ENCODE measurements at places on chromosomes 4 and X.

DNA sequence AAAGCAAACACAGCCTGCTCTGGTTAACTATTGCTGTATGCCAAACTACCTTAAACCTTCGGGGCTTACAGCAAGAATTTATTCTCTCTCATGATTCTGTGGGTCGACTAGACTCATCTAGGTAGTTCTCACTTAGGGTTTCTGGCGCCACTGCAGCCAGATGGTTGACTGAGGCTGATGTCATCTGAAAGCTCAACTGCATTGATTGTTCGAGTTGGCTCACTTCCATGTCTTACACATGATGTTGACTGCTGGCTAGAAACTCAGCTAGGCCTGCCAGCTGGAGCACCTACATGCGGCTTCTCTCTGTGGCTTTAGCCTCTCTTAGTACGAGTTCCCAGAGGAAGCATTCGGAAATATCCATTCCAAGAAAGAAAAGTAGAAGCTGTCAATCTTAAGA lies 103.2 kb downstream of the SRPX start:
- DNase-seq = no peak

- DNase-seq = no peak
Measured at GRCh38 chrX:49892542-49892941, 13.3 kb downstream of the USP27X start.

DNA sequence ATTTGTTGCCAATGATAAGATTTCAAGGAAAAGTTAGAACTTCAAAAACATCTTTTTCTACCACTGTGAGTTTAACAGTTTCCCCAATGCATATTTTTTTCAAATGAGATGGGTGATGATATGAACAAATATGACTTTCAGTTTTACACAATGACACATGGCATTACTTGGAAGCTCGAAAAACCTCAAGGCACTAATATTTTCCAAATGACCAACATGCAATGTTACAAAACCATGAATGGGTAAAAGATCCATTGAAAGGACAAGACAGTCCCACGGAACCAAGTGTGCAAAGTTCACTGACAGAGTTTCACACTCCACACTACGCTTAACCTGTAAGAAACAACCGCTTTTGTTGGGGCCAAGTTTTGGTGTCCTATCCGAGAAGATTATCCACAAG lies 84.5 kb downstream of the CD99L2 start:
- no peak for DNase-seq

- no peak for DNase-seq
Measured at GRCh38 chrX:38878641-38879340, 77.5 kb downstream of the MID1IP1 start.

- no peak for DNase-seq
Measured at GRCh38 chrX:44972132-44972531, 99.1 kb downstream of the KDM6A start.

GRCh38 chrX:42229533-42229932 lies 306.2 kb upstream of the CASK start:
- no peak for DNase-seq

- no peak for DNase-seq
Measured at GRCh38 chr4:119733431-119733830, 104.8 kb upstream of the PDE5A start.

- DNase-seq = no peak
Measured at GRCh38 chr4:121658125-121658524, 38.7 kb downstream of the ANXA5 start.

GRCh38 chr4:90137555-90137954 lies 10.4 kb downstream of the CCSER1 start:
- DNase-seq = no peak

DNA sequence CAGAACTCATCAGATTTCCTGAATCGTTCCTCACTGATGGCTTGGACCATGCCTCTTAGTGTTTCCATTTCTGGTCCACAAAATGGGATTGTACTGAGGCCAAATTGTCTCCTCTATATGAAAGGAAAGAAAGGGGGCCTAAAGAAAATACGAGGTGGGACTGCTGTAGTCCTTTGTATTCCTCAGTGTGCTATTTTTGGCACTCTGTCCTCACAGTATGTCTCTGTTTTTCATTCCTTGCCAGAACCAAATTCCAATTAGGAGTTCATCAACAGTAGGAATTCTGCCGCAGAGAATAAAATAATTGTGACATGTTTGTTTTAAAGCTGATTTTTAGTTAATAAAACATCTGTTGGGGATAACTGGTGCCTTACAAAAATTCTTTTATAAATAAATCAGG lies 515.7 kb downstream of the SMARCA1 start:
- no peak for DNase-seq

- no peak for DNase-seq
Measured at GRCh38 chr4:62717154-62717553, 1517.0 kb downstream of the ADGRL3 start.

- DNase-seq = no peak
Measured at GRCh38 chrX:109797311-109797975, 64.4 kb upstream of the ACSL4 start.

GRCh38 chr4:8241211-8241779 lies 28.3 kb upstream of the HTRA3 start:
- no peak for DNase-seq

GRCh38 chrX:72143609-72143907 lies 11.8 kb upstream of the RTL5 start:
- DNase-seq = no peak

DNA sequence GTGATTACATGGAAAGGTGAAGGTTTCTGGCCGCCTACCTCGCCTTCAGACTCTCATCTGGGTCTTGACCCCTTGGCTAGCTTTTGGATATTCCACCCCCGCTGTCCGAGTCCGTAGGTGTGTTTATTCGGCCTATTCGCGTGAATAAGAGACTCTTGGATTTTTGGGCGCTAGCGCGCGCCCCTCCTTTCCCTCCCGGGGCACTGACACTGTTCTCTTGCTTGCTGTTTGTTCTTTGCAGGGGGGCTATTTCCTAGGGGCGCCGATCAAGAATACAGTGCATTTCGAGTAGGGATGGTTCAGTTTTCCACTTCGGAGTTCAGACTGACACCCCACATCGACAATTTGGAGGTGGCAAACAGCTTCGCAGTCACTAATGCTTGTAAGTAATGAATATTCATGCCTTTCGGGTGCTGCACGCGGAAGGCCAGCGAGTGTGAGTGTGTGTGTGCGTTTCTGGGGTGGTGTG lies 932 bp downstream of the GRIA2 start:
- DNase-seq = no peak

GRCh38 chrX:25810202-25810601 lies 327.9 kb upstream of the MAGEB18 start:
- DNase-seq = no peak

DNA sequence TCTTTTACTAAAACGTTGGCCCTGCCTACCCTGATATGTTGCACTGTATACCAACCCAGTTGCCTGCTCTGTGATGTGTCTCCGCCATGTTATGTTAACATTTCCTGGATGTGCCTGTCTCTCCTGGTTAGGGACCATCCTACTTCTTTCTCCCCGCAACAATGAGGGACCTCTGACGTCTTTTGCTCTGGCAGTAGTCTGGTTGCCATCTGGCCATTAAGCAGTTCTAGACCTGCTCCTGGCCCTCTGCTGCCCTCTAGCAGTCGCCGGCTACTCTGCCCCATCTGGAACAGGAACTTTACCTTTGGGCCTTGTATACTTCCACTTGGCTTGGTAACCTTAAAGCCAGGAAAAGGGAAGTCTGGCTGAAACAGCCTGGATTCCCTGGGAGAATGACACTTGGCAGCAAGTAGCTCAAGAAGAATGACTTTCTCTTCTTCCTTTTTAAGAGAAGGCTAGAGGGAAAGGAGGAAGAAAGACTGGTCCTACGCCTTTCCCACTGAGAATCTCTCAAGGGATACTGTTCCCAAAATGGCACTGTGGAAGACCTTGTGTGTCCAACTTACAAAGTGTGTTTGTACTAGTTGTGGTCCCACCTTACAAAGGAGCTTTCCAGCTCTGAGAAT lies 63.5 kb downstream of the GPC3 start:
- no peak for DNase-seq

DNA sequence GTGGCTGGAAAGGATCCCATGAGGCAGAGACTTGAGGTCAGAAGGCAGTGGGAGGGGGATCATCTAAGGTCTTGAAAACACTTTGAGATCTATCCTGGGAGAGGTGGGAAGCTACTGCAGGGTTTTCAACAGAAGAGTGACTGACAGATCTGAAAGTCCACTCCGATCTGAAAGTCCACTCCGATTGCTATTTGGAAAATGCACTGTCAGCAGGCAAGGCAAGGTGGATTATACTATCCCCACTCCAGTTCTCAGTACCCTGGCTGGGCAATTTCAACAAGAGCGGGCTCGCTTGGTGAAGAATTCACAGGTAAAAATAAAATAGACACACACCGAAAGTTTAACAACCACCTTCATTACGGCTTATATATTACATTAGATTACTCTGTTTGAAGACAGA lies 42.3 kb upstream of the C1QTNF7 start:
- DNase-seq = no peak

DNA sequence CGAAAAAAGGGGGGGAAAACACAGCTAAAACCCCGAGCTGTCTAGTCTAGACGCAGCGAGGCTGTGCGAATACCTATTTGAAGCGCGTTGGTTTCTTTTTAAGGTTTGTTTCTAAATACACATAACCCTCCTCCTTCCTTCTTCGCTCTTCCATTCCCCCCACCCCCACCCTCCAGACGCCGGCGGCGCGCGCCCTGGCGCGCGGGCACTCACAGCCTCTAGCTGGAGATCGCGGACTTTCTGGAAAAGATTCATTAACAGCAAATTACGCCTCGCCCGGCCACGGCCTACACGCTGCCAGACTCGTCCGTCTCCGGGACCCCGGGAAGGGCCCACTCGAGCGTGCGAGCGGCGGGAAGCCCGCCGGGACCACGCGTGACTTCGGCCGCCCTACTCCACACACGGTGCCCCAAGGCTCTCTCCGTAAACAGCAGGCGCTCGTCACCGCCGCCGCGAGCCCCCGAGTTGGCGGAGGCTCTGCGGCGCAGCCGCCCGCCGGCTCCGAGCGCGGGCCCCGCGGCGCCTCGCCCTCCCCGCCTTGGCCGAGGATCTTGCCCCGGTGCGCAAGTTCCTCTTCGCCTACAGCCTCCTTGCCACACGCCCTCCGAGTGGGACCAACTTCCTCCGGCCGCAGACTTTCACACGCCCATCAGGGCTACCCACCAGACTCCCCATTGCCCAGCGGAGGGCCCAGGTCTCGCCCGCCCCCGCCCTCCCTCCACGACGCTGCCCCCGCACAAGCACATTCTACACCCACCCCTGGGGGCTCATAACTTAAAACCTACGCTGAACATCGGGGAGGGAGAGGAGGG lies 2.0 kb downstream of the BCOR start:
- DNase-seq = no peak

- DNase-seq = no peak
Measured at GRCh38 chrX:126994032-126994600, 174.6 kb downstream of the PRR32 start.

- no peak for DNase-seq
Measured at GRCh38 chr4:188680004-188680666, 540.9 kb downstream of the TRIML1 start.

- no peak for DNase-seq
Measured at GRCh38 chr4:15451181-15451865, 18.4 kb upstream of the CC2D2A start.

Data from stimulated activated CD8-positive, alpha-beta memory T cell treated with anti-CD3 and anti-CD28 coated beads, Interleukin-7, amount 100 ng/mL, for 1 hour (primary cell).